ENCODE measurements at places on chromosomes 6 and 20.

- DNase-seq, result no peak
These were observed 7.5 kb upstream of the GLP1R start for GRCh38 chr6:39041072-39041471.

- DNase-seq, result no peak
These were observed 193.9 kb upstream of the CITED2 start for GRCh38 chr6:139568151-139568955.

DNA sequence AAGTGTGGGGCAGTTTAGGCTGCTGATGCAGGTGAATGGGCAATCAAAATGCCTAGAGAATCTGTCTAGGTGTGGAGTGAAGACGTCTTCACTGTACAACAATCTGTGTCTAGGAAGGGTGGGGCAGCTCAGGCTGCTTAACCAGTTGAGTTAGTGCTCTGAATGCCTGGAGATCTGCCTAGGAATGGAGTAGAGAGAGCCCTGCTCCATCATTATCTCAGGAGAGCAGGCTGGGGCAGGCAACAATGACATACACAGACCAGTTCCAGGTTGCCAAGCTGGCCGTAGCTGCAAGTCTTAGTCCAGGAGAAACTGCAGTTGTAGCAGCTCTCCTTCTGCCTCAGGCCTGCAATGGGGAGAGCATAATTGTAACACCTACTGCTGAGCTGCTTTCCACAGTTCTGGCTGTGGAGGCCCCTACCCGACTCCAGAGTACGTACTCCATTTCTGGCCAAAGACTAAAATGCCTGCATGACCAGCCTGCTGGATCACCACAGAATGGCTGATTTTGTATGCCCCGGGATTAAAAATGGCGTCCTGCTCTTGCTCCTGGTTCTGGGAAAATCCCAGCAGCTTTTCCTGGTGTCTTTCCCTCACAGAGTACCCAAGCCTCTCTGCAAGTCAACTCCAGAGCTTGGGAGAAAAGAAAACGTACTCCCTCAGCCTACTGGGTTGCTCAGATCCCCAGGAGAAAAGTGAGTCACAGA is 545.4 kb downstream of the ADGRB3 start:
- DNase-seq, result no peak

DNA sequence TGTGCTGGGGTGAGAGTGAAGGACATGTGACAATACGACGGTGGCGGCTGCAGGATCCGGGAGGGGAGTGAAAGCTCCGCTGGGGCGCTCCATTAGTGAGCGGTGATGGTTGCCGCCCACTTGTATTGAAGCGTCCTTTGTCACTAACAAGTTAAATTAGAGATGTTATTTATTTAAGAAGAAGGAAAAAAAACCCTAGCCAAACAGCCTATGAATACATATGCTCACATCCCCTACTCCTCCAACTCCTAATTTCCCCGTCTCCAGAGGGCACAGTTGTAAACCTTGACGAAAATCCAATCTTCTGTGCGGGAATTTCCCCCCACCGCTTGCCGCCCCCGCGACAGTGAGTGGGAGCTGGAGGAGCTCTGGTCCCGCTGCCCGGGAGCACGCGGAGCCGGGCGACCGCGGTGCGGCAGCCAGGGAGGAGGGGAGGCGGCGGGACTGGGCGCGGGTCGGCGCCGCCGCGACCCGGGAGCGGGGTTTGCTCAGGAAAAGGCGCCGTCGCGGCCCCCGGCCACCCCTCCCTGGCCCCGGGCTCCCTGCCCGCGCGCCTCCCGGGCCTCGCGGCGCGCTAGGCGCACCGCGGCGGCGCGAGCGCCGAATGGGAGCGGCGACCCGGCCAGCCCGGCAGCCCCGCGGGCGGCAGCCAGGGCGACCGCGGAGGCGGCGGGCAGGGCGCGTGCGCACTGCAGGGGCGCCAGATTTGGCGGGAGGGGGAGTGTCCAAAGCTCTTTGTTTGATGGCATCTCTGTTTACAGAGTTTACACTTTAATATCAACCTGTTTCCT is at the start of gene MYB:
TSS of gene MYB (plus strand) at position 767 of the 791 bp plus-strand sequence. CDS start 206 bp downstream, outside the sequence.
- peak; percentile 51 for DNase-seq

DNA sequence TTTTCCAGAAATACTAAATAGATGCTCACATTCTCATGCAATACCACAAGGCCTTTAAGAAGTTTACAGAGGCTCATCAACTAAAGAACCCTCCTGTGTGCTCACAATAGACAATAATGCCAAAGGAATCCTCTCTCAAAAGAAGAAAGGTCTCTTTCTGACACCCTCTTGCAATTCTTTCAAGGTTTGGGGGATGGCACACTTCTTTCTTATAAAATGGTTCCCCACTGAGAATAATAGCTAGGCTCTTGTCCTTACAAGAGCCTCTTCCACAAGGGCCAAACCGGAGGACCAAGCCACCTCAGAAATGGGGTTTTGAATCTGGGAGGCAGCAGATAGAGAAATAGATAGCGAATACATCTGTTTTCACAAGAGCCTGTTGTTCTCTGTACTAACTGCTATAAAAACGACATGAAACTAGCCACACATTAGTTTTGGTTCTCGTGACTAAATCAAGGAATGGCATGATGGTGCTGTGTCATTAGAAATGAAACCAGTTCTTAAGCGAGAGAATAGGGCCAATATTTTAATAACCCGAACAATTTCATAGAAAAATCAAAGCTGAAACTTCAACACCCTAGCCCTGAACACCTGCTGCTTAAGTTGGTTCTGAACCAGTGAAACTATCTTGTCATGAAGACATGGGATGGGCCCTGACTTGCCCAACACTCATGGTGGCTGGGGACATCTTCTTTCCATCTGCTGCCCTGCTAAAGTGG is 81.1 kb downstream of the PRDM1 start:
- no peak for DNase-seq

DNA sequence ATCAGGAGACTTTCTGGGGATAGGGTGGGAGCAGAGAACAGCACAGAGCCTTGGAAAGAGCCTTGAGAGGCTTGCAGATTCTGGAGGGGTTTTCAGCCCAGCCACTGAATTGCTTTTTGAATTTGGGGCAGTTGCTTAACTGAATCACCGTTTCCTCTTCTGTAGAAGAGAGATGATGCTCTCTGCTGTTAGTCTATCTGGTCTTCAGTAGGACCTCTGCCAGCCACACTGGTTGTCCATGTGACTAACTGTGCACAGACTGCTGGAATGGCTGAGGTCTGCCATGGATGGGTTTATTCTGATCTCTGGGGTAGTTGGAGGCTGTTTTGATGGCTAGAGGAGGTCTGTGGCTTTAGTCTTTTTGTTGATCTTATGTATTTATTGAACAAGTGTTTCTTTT is 21.4 kb upstream of the PRDM1 start:
- DNase-seq, result no peak

DNA sequence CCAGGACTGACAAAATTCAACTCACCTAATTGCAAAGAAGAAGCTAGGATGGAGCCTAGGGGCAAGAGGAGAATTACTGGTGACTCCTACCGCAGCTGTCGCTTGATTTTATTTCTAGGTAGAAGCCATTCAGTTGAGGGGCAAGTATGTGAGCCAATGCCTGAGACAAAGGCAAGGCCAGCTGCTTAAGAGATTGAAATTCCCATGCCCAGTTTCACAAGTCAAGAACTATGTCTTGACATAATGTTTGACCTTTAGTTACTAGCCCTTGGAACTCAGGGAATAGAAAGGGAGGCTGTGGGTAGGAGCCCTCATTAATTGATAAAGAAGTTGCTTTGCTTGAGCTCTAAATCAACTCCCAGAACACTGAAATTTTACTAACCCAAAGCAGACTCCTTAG is 54.0 kb downstream of the GPR63 start:
- no peak for DNase-seq

DNA sequence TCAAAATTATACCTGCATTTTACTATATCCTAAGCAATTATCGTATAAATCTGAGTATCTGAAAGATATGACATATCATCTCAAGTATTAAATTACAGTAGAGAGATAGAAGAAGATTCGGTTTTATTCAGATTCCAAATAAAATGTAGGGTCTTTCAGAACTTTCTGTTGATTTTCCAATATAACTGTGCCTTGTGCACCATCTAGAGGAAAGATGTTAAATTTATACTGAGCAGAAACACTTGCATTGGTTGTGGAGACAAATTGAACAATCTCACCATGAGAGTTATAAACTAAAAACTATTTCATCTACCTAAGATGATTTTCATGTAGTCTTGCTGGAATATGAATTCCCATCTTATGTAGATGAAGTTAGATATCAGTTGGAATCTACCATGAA is 26.8 kb upstream of the HSF2 start:
- no peak for DNase-seq

DNA sequence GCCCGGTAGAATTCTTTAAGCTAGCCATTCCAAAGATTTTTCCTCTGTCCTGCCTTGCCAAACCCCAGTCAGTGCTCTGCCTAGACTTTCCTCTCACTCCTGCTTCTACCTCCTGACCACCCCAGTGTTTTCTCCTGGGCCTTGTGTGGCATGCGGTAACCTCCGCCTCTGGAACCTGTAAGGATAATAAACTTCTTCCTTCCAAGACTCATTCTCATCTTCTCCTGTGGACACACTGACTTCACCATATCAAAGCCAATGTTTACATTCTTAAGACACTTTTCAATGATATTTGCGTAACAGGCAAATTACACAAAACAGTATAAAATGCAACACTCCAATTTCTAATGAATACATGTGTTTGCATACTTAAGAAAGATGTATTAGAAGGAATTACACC is 354.6 kb downstream of the RNF144B start:
- DNase-seq, result no peak

GRCh38 chr6:117425431-117426153 is at the start of gene ROS1:
Gene ROS1 (minus strand): TSS chr6:117425942. CDS start chr6:117425656, 286 bp downstream.
- DNase-seq, result no peak

GRCh38 chr6:74731204-74731603 is 474.6 kb downstream of the COL12A1 start:
- no peak for DNase-seq

- no peak for DNase-seq
These were observed 24.1 kb upstream of the MRGBP start for GRCh38 chr20:62772103-62772611.

DNA sequence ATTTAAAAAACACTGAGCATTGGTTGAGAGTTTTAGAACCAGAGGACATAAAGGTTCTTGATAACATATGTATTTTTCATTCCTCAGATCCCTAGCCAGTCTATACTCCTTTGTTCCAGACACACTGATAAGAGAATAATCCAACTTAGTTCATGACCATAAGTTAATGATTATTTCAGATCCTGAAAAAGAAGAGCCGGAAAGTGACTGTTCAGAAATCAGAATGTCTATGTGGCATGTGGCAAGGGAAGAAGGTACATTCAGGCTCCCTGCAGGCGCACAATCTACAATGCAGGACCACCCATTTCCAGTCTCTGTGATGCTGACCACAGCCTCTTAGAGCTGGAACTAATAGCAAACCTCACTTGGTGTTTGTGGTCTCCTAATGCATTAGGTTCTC is 666.7 kb upstream of the AGPAT4 start:
- DNase-seq, result no peak

DNA sequence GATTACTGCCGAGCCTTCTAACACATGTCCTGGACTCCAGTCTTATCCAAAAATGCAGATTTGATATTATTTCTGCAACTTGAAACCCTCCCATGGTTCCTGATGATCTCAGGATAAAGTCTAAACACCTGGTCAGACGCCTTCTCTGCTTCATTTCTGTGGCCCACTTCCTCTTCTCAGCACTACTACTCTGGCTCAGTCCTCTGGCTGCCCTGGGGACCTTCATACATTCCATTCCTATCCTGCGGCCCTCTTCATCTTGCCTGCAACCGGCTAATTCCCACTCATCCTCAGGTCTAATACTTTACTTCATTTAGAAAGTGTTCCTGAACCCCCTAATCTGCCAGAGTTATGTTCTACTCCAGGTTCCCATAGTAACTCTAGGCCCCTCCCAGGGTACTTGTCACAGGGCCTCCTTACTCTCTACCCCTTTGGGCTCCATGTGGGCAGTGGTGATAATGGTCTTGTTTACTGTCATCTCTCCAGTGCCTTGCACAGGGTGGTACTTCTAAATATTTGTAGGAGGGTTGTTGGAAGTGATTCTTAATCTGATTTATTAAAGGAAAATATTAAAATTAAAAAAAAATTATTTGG is 18.9 kb downstream of the MAN1A1 start:
- DNase-seq, result no peak

DNA sequence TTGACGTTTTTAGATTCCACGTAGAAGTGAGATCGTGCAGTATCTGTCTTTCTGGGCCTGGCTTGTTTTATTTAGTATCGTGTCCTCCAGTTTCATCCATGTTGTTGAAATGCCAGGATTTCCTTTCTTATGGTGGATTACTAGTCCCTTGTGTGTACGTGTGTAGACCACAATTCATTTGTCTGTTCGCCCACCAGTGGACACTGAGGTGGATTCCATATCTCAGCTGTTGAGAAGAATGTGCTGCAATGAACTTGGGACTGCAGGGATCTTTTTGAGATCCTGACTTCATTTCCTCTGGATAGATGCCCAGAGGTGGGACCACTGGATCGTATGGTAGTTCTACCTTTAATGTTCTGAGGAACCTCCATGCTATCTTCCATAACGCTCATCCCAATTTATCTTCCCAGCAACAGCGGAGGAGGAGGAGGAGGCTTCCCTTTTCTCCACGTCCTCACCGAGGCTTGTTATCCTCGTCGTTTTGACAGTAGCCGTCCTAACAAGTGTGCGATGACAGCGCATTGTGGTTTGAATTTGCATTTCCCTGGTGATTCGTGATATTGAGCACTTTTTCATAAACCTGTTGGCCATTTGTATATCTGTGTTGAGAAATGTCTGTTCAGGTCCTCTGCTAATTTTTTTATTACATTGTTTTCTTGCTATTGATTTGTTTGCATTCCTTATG is 62.4 kb downstream of the CDH4 start:
- DNase-seq, result no peak

GRCh38 chr6:37689381-37689780 is 8.3 kb downstream of the MDGA1 start:
- DNase-seq, result no peak
